ENCODE measurements at places on chromosomes 3 and 15.

DNA sequence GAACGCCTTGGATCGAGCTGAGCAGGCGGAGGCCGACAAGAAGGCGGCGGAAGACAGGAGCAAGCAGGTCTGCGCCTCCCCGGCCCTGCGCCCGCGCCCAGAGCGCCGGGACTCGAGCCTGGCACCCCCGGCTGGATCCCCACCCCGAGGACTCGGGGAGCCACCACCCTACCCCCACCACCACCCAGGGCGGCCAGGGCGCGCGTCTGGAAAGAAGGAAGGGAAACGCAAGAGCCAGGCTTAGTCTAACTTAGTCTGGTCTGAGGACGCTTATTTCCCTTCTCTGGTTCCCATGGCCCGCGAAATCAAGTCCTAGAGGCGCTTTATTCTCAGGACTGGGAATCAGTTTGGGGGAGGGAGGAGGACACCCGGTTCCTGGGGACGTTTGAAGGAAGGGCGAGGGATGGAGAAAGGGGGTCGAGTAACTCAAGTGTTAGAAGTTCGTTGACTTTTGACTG is 359 bp downstream of the TPM1 start:
- no peak for DNase-seq

DNA sequence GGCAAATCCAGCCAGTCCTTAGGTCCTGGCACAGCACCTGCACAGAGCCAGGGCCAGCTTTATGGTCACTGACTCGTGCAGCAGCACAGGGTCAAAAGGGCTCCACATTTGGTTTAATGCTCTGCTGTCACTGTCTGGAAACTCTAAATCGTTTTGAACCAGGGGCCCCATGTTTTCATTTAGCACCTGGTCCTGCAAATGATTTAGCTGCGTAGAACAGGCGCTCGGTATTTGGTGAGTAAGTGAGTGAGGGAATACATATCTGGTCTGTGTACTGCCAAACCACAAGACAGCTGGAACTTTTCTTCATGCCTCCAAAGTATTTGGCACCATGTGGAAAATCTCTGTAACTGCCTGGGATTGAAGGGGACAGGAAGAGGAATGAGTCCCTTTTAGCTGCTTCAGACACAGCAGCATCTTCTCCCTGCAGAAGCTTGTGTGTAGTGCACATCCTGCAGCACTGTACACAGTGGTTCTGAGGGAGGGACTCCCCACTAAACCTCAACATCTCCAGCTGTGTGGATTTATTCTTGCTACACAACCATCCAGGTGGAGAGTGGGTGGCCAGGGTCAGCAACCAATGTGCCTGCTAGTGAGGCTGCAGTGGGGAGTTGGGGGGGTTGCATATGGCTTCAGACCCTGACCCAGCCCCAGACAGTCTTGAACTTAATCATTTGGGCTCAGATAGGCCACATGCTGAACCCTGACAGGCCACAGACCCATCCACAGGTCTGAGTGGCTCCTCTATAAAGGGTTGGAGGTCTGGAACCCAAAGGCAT is 1.1 kb downstream of the SH2D7 start:
- no peak for DNase-seq

DNA sequence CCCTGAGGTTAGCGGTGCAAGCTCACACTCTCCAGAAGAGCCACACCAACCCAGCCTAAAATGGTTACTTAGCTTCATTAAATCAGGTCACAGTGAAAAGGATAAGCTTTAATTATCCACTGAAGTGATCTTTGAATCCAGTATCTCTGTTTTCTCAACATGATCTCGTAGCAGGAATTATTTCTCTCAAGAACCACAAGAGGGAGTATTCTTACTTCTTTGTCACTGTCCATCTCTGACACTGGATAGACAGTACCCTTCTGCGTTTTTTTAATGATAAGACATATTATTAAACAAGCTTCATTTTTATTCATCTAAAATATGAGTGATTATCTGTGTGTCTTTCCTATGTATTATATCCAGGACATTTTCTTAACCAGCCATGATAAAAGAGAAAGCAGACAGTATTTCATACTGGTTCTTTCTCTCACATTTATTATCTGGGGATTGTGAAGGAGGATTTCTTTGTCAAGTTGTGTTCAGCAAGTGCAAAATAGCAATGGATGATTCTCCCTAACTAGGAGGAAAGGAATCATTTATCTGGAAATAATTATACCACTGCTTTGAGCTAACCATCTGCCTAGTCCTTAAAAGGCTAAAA is 105.4 kb upstream of the CCDC54 start:
- DNase-seq: no peak

DNA sequence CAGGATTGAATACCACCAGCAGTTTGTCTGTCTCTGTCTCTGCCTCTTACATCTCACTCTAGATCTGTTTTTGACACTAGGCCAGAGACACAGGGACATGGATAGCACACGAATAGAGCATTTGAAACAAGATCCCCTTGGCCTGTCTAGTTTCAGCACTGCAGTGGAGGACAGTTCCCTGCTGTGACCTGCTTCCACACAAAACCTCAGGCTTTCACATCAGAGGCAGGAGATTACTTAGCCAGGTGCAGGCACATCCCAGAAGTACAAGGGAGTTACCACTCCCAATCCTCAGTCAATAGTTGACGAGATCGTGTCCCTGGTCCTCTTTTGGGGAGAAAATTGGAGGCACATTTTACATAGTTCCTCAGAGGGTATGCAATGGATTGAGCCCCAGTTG is 34.0 kb upstream of the CCK start:
- no peak for DNase-seq

DNA sequence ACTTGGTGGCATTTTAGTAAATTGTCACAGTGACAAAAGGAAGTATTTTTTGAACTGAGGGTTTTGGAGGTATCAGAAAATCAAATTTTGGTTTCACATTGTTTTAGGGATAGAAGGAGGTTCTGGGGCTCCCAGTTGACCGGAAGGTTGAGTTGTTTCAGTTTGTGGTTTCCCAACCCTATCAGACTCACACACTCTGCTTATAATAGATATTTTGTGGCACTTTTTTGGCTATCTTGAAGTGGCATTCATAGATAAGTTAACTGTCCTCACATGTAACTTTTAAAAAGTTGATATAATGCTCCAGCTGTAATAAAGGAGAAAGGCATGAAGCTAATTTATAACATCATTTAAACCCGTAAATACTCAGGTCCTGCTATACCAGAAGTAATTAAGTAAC is 12.8 kb downstream of the ARMC8 start:
- no peak for DNase-seq
